Naive thymus-derived CD8-positive, alpha-beta T cell (primary cell): ENCODE measurements at places on chromosomes 16 and 17.

GRCh38 chr16:11080327-11080967, 136.1 kb downstream of the CLEC16A start:
- DNase-seq = no peak

GRCh38 chr16:11679941-11680911, 12.0 kb downstream of the SNN start:
- no peak for DNase-seq

DNA sequence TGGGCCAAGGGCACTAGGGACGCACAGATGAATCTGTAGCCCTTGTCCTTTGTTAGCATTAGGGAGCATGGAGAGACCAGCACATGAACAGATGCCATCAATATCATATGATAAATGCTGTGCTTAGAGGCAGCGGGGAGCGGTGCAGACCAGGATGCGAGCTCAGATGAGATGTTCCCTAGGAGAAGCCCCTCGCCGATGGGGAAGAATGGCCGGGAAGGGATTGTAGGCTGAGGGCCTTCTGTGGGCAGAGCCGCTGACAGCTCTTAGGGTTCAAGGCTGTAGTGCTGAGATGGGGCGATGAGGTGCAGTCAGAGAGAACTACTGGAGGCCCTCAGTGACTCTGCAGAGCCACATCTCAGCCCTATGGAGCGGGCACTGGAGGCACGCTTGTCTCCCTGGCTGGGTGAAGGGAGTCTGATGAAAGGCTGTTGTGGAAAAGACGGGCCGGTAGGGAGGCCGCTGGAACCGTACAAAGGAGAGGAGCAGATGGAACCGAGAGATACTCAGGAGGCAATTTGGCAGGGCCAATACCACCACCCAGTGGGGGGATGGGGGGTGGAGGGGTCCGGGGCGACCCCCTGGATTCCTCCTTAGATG, 66.3 kb upstream of the ENDOV start:
- DNase-seq = no peak

DNA sequence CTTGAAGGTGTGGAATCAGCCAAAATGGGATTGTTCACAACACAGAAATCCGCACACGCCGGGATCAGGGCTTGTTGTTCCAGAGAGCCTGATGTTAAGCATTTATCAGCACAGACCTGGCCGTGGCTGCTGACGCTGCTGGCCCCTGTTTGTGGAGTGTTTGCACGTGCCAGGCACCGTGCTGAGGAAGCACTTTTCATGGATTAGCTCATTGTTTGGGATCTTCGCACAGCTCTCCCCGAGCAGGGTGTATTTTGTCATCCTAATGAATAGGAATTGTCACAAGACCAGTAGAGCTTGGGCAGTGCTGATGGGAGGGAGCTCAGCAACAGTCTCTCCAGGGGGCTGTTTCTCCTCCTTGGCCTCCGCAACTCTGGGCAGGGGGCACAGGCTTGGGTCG, 160.4 kb upstream of the PLCG2 start:
- no peak for DNase-seq

DNA sequence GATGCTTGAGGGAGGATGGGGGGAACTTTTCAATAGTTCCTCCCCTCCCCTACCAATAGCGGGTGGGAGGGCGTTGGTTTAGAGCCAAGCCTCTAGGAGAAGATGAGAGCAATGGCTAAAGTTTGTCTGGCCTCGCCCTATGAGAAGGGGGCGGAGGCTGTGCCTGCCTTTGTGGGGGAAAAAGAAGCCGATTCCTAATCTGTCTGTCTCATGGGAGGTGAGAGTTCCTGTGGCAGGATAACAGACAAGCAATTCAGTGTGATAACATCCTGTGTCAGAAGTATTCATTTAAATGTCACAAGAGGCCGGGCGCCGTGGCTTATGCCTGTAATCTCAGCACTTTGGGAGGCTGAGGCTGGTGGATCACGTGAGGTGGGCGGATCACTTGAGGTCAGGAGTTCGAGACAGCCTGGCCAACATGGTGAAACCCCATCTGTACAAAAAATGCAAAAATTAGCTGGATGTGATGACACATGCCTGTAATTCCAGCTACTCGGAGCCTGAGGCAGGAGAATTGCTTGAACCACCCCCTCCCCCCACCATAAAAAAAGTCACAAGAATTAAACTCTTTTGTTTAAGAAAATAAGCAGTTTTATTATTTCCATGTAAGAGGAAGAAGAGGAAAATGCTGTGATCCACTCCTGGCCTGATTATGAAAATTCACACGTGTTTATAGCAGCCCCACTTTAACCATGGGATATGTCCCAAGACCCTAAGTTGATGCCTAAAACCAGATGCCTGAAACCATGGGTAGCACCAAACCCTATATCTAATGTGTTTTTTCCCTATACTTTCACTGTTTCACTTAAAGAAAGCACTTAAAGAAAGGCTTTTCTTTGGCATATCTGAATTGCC, 1.7 kb downstream of the SLFN5 start:
- peak; percentile 76 for DNase-seq

DNA sequence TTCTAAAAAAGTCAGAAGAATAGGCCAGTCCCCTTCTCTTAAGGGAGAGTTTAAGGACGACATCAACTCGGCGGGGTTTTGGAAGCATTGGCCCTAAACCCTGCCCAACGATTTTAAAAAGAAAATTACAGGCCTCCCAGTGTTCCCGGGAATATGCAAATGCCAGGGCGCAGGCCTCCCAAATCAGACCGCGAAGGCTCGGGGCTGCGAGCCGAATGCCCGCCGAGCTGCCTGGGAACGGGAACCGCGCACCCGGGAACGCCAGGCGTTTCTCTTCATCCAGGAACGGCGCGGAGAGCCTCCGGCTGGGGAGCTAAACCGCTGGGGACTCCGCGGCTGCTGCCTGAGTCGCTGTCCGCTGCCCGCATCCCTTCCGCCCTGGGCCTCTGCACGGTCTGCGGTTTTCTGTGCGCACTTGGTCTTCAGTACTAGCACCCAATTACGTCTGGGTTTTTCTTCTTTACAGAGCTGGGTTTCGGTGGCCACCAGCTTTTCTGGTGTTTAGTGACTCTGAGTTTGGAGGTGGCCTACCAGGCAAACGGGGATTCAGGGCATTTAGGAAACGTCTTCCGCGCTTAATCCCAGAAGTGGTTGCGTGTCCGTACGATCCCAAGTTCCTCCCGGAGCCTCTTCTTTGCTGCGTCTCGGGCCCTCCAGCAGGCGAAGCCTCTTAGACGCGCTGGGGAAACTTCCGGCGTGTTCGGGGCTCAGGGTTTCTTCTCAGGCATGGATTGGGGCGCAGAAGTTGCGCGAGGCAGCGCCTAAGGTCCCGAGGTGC, 5.7 kb downstream of the IRX5 start:
- no peak for DNase-seq

DNA sequence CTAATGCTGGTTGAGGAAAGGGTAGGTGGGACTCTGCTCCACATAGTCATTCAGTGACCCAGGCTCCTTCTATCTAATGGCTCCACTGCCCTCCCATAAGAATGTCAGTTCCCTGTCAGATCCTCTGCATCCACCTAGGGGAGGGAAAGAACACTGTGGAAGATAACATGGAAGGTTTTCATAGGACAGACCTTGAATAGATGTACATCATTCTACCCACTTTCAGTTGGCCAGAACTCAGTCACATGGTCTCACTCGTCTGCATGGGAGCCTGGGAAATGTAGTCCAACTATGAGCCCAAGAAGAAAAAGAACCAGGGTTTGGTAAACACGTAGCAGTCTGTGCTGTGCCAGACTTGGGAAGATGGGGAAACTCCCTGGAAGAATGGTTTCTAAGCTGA, 27.1 kb upstream of the SCNN1B start:
- no peak for DNase-seq

- no peak for DNase-seq
Observed at GRCh38 chr17:80989586-80989913, 2.1 kb upstream of the CHMP6 start.

DNA sequence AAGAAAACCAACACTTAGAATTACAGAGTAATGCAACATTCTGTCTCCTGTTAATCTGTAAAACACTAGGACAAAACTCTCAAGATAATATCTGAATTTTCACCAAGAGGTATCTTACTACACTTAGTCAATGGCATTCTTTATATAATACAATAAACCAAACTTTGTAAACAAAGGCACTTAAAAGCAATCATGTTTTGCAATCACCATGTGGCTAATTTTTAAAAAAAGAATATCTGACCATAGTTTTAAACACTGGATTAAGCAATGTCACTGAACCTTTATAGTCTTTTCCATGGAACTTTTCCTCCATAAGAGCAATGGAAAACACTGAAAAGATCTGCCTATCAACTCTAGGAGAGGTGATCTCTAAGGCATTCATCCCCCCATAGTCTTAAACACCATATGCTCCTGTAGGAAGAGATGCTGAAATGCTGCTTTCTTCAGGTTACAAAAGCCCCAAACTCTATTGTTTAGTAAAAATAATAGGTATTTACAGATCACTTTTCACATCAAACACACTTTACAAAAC, 144.2 kb upstream of the CORO6 start:
- DNase-seq = no peak

- DNase-seq = no peak
Observed at GRCh38 chr16:1351215-1351581, 480 bp downstream of the TSR3 start.

DNA sequence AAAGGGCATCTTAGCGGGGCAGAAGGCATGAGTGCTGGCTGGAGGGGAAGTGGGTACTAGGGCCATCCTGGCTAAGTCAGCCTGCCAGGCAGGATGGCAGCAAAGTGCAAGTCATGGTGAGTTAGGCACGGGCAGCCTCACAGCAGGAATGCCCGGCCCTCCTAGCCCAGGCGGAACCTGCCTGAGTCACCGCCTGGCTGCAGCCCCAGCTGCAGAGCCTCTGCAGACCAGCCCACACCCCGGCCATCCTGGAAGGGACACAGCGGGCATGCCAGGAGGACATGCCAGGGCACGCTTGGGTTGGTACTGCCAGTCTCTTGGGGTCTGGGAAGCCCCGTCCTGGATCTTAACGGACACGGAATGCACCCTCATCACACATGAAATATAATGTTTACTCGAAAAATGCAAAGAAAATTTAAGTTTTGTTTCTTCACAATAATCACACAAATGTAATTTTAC, 5.0 kb upstream of the ALDH3A1 start:
- DNase-seq = no peak

DNA sequence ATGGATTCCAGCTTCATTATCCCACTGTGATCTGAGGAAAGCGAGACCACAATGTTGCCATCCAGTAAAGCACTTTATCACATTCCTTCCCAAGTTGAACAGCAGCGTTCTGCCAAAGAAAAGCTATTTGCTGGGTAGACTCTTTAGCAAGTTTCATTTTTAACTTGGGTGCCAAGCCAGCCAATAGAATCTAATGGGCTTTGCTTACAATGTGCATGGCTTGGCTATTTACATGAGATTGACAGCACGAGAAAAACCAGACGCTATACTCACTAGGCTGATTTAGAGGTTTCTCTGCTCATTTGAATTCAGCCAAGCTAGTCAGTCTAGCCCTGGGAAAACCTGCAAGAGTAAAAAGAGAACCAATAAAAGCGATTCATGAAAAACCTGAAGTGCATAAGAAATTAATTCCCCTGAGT, 108.9 kb downstream of the CDH13 start:
- no peak for DNase-seq

DNA sequence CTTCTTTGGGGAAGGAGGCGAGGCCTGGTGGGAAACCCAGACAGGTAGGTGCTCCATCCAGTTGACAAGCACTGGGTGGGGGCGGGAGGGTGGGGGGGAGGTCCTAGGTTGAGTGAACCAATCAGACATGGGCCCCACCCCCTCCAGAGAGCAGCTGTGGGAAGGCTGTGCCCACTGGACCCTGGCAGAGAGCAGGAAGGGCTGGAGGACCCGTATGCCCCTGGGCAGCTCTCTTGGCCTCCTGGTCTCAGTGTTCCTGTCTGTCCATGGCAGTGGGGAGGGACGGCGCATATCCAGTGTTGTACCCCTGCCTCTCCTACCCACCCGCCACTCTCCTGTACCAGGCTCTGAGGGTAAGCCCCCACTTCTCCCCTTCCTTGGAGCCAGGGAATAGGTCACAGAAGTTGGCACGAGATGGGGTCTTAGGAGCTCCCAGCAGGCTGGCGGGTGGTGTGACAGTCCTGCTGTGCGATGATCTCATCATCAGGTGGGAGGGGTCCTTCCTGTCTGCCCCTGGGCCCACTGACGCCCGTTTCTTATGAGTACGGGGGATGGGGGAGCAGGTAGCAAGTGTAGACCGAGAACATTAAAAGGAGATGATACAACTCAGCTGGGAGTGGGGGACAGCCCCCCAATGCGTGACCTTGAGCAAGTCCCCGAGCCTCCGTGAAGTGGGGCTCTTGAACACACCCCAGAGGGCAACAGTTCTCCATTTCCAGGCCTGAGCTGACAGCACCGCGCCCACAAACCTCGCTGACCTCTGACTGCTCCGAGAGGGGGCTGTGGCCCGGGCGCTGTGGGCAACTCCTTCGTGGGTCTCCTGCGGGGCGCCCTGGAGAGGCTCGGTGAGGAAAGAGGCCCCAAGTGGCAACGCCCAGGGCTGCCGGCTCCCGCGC, 1.2 kb upstream of the ZFPM1 start:
- no peak for DNase-seq

- no peak for DNase-seq
Observed at GRCh38 chr16:15897834-15898254, 9.4 kb upstream of the CEP20 start.

DNA sequence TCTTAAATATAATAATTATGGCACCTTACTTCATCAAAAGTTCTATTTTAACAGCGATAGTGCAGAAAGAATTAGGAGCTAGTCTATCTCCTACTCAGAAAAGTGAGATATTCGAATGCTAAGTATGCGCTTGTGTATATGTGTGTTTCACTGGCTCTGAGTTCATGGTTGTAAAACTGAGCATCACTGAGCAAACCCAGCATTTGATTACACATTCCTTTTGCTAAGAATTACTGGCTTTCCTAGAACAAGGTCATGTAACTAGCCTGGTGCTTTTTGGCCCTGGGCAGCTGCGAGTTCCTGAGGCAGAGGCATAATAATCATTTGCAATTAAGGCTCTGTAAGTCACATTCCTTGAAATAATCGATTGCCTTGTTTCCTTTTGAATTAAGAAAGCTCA, 157.2 kb downstream of the SNX29 start:
- no peak for DNase-seq

GRCh38 chr16:85064186-85064585, 36.6 kb downstream of the KIAA0513 start:
- no peak for DNase-seq

DNA sequence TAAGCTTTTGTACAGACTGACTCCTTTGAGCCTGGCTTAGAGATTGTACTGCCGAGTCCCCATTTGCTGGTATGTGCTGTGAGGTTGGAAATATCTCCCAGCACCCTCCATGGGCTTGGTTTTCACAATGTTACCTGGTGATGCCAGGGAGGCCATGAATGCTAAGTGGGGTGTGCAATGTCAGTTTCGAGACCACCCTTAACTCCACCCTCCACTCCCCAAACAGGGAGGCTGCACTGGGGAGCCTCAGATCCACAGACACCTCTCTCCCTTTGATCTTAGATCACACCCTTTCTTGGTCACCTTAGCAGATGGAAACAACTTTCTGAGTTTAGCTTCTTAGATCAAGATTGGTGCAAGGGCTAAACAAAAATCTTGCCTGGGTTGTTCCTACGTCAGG, 28.6 kb upstream of the PIK3R6 start:
- no peak for DNase-seq

GRCh38 chr16:27270349-27270748, 1.8 kb upstream of the NSMCE1 start:
- DNase-seq = no peak

- DNase-seq = no peak
Observed at GRCh38 chr16:69107316-69107962, 2.0 kb downstream of the HAS3 start.
